ENCODE measurements at places on chromosomes 7 and 10.

- H3K36me3 ChIP-seq = no peaks in the 10 kb centered on the region
- no peak overlapping the region for H3K4me3 ChIP-seq
- no peak for DNase-seq
- H3K27ac ChIP-seq = no peak overlapping the region
These were observed 69.2 kb downstream of the CPVL start for GRCh38 chr7:29077176-29077575.

GRCh38 chr10:58319599-58319998 is 15.2 kb upstream of the UBE2D1 start:
- H3K4me3 ChIP-seq = no peak overlapping the region
- no peaks in the 10 kb centered on the region for H3K36me3 ChIP-seq
- H3K4me1 ChIP-seq = no peaks in the 10 kb centered on the region
- no peak overlapping the region for H3K27ac ChIP-seq

DNA sequence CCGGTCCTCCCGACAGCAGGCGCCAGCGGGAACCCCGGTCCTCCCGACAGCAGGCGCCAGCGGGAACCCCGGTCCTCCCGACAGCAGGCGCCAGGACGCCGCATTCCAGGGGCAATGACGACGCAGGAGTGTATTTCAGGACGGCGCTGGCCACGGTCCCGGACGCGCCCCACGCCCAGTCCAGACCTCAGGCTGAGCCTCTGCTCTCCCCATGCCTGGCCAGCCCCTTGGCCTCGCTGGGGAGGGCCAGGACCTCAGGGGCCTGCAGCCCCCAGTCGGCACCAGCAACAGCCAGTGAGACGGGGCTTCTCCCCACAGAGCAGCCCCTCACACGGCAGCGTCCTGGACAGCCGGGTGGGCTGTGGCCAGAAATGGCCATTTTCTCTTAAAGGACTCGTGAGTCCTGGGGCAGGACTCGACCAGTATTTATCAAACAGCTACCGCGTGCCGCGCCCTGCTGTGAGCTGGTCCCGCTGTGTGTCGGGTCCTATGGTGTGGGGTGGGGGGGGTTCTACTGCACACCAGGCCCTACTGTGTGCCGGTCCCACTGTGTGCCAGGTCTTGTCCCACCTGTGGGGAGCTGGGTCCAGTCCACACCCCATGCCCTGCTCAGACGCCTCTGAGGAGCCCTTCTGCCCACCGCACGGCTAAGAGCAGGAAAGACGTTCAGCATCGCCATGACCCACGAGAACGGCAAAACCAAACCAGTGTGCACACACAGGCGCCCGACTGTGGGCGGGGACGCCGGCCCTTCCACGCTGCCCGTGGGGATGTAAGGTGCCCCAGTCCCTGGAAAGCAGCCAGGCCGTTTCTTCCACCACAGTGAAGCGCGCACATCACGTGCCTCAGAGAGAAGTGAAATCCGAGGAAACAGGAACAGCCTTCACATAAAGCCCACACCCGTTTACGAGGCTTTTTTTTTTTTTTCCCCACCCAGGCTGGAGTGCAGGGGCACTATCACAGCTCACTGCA is 33.3 kb downstream of the GET4 start:
- no peak overlapping the region for H3K4me3 ChIP-seq
- no peak overlapping the region for H3K27ac ChIP-seq
- peak; percentile 43 for DNase-seq
- no peaks in the 10 kb centered on the region for H3K27me3 ChIP-seq
- H3K36me3 ChIP-seq = no peaks in the 10 kb centered on the region
- H3K4me1 ChIP-seq = no peaks in the 10 kb centered on the region

DNA sequence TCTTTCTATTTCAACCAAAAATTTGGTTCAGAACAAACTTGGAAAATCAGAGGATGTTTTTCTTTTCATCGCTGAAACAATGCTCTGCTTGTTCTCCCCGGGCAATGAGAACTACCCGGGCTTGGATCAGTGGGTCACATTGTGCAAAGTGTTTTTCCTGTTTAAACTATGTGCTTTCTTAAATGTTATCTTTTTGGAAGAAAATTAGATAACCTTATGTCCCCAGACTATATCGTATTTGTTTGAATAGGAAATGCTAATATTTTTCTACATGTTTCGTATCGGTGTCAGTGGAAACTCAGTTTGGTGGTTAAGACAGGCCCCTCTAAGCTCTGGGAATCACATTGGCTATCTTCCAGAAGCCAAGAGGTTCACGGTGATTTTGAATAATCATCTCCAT is 319.5 kb upstream of the NFE2L3 start:
- H3K4me3 ChIP-seq = no peak overlapping the region
- H3K27ac ChIP-seq = no peak overlapping the region
- no peaks in the 10 kb centered on the region for H3K4me1 ChIP-seq
- no peaks in the 10 kb centered on the region for H3K36me3 ChIP-seq
- DNase-seq = no peak

DNA sequence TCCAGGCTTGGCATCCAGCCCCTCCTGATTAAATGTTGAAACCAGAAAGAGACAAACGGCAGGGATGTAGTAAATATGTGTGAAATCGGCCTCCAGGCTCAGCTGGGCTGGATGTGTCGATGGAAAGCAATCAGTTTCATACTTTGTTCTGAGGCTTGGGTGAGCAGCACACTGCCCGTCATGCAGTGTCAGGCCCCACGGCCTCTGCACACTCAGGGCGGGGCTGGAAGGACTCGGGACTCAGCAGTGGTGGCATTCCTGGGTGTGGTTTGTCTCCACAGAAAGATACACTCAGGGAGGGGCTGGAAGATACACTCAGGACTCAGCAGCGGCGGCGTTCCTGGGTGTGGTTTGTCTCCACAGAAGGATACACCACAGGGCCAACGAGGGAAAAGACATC is 22.0 kb downstream of the ADGRA1 start:
- no peaks in the 10 kb centered on the region for H3K27me3 ChIP-seq
- H3K36me3 ChIP-seq = no peaks in the 10 kb centered on the region
- peak; percentile 9 for DNase-seq
- no peak overlapping the region for H3K4me3 ChIP-seq
- peak overlapping the region; percentile 67 for H3K27ac ChIP-seq
- peaks cover 19% of the 10 kb centered on the region for H3K4me1 ChIP-seq

DNA sequence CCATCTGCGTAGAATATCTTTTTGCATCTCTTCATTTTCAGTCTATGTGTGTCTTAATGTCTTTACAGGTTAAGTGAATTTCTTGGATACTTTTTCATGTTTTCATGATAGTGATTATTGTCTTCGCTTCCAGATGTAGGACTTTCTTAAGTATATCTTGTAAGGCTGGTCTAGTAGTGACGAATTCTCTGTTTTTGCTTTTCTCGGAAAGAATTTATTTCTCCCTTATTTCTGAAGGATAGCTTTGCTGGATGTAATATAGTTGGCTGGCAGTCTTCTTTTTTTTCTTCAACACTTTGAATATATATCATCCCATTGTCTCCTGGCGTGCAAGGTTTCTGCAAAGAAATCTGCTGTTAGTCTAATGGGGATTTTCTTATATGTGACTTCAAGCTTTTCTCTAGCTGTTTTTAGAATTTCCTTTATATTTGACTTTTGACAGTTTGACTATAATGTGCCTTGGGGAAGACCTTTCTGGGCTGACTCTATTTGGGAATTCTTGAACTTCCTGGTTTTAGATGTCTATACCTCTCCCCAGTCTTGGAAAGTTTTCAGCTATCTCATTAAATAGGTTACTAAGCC is 14.3 kb downstream of the GTPBP4 start:
- no peak overlapping the region for H3K27ac ChIP-seq
- no peaks in the 10 kb centered on the region for H3K4me1 ChIP-seq
- H3K4me3 ChIP-seq = no peak overlapping the region
- DNase-seq = no peak
- H3K36me3 ChIP-seq = no peaks in the 10 kb centered on the region

GRCh38 chr7:18405726-18406125 is 89.8 kb upstream of the HDAC9 start:
- H3K27ac ChIP-seq = no peak overlapping the region
- no peaks in the 10 kb centered on the region for H3K27me3 ChIP-seq
- DNase-seq = no peak
- H3K4me3 ChIP-seq = no peak overlapping the region
- no peaks in the 10 kb centered on the region for H3K4me1 ChIP-seq

GRCh38 chr7:26454180-26454579 is 162.5 kb downstream of the SNX10 start:
- H3K27ac ChIP-seq = no peak overlapping the region
- no peaks in the 10 kb centered on the region for H3K27me3 ChIP-seq
- H3K4me1 ChIP-seq = peaks cover 20% of the 10 kb centered on the region
- no peaks in the 10 kb centered on the region for H3K36me3 ChIP-seq
- no peak for DNase-seq

GRCh38 chr7:123867225-123867624 is 22.3 kb downstream of the HYAL4 start:
- no peaks in the 10 kb centered on the region for H3K27me3 ChIP-seq
- H3K36me3 ChIP-seq = no peaks in the 10 kb centered on the region
- no peak for DNase-seq
- no peak overlapping the region for H3K4me3 ChIP-seq
- H3K27ac ChIP-seq = no peak overlapping the region

Measured in body of pancreas (tissue), 4 donors.